ENCODE measurements at places on chromosomes 2 and 18.
A peak's percentile ranks its signal among the peaks of the same experiment; 100 is the strongest.

DNA sequence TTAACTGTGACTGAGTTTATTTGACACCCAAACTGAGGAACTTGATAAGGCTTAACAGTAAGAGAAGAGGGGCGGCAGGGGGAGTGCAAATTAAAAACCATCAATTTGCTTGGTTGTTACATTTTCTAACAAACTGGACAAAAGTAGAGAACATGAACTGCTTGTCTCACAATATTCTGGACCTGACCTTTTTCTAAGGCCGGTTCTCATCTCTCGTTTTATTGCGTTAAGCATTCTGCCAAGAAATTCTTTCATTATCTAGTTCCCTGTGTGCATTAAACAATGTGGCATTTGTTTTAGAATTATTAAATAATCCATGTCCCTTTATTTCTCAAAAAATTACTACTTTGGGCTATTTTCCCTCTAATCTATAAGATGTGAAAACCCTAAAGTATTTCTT, 565.2 kb upstream of the PKDCC start:
- no peak for DNase-seq

GRCh38 chr2:69989009-69989408, 27.6 kb upstream of the ASPRV1 start:
- no peak for DNase-seq

DNA sequence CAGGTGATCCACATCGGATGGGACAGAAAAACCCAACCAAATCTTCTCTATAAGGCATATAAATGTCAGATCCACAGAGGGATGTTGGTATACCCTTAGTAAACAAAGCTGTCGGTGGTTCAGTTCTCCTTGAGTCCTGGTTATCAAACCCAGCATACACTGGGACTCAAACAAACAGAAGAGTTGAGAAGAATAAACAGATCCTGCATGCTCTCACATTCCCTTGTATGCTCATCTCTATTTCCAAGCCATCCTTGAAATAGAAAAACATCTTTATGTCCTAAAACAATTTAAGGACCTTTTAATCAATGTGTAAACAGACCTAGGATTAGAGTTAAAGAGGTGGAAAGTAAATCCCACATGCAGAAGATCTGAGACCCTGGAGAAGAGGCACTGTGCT, 19.8 kb upstream of the HK2 start:
- DNase-seq = no peak

DNA sequence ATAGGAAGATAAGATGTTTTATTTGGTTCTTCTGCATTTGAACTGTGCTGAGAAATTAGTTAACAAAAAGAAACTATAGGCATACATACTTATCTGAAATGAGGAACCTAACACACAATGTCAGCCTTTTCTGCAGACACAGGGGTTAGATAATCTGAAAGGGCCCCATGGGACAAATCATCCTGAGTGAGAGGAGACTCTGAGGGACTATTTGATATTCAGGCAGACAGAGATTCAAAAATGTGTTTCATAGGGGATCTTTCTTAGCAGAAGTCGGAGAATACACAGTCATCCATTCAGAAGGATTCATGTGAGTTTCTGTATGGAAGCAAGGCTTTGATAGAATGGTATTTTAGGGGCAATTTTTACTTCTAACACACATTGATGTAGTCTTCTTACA, 79.1 kb downstream of the NCKAP5 start:
- no peak for DNase-seq

DNA sequence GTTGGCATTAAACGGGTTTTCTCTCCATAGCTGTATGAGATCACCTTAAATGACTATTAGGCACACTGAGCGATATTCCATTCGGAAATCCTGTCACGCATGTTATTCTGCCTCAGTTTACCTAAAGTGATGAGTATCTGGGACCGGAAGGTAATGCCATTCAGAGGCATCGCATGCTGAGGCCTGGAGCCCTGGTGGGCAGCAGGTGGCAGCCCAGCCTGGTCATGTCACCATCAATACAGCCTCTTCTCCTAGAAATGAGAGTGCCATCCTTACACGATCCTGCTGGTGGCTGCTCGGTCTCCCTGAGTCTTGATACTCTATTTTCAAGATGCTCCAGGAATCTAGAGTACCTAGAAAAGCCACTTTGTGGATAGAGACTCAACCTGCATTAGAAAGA, 119.8 kb downstream of the EIPR1 start:
- no peak for DNase-seq

GRCh38 chr2:69701100-69701945, 40.6 kb upstream of the ANXA4 start:
- DNase-seq = no peak

DNA sequence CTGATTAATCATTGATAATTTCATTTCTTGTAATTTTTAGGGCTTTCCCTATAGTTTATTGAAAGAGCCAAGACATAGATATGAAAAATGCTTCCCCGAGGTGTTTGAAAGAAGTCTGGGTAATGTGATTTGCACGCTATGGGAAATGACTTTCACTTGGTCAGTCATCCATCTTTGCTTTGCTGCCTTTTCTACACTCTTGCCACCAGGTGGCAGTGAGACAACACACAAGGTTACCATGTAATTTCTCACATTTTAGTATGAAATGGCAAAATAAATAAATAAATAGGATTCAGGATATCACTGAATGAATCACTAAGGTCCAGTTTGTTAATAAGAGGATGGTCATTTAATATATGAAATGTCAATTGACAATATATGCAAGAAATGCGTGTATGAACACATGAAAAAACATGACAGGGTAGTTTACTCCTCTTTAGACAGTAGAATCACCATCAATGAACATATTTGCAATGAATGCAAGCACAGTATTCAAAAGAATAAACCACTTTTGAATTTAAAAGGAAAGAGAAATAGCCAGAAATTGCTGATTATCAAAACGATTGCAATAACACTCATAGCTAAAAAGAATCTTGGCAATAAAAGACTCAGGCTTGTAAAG, 52.2 kb upstream of the KCNH7 start:
- DNase-seq = no peak

- DNase-seq = no peak
These were observed 103.4 kb downstream of the ZFP36L2 start for GRCh38 chr2:43123028-43123427.

GRCh38 chr2:152493945-152494528, 159.1 kb downstream of the FMNL2 start:
- no peak for DNase-seq

DNA sequence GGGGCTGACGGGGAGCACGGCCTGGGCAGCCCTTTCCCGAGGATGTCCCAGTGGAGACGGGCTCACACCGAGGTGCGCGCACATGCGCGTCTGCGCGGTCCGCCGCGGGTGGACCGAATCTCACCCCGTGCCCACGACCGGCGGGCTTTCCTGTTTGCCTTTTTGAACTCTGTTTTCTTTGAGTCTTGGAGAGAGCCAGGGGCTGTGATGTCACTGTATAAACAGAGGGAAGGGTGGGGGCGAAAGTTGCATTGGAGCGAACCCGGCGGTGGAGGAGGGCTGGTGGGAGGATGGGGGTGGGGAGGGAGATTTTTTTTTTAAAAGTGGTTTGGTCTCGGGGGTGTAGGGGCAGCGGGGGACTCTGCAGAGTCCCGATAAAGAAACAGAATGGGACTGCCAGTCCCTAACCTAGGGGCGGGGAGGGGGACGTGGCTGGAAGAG, 141.2 kb upstream of the CTAGE1 start:
- no peak for DNase-seq

DNA sequence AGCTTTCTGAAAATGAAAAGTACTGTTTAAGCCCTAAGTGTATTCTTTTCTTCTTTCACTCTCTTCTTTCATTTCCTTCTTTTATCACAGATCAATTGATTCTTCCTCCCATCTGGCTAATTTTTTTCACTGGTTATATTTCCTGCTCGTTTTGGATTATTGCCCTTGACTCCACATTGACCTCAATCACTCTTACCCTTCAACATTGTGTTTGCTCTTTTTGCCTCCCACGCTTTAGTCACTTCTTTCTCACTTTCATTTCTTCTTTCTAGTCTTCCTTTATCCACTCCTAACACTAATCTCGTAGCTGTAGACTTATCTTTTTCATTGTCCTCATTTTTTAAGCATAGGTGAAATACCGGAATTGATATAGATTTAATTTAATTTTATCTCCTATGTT, 320.3 kb upstream of the VRK2 start:
- no peak for DNase-seq

- DNase-seq = no peak
These were observed 129.4 kb upstream of the NCK2 start for GRCh38 chr2:105615305-105615704.

DNA sequence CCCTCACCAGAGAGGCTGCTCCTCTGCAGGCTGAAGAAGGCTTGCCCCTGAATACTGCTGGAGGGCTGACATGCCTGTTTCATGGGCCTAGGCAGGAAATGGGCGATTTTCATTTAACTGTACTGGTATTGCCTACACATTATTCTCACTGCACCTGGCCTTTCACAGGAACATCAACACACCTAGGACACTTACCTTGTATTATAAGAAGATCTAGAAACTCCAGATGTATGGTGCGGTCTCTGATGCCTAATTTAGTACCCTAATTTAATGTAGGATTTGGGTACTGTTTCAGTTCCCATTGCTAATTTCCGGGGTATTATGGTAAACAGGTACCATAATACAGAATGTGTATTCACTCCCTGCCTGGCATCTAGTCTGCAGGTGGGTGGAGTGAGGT, 146.0 kb downstream of the MYO1B start:
- DNase-seq = no peak

DNA sequence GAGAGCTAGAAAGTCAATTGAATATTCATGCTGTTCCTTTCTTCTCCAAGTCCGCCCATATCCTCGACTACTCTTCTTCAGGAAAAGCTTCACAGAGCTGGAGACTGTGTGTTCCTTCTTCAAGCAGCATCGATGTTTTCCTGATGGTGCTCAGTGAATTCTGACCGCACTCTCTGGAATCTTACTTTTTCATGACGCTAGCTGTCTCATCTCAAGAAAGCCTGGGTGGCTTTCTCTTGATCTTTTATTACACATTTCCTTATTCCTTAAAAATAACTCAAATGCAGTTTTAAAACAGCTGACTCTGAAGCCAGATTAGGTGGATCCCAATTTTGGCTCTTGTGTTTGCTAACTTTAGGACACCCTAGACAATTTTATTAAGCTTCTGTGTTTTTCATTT, 1245.1 kb upstream of the LRRTM1 start:
- no peak for DNase-seq

- no peak for DNase-seq
These were observed 71.7 kb upstream of the CDCA7 start for GRCh38 chr2:173282795-173283545.

DNA sequence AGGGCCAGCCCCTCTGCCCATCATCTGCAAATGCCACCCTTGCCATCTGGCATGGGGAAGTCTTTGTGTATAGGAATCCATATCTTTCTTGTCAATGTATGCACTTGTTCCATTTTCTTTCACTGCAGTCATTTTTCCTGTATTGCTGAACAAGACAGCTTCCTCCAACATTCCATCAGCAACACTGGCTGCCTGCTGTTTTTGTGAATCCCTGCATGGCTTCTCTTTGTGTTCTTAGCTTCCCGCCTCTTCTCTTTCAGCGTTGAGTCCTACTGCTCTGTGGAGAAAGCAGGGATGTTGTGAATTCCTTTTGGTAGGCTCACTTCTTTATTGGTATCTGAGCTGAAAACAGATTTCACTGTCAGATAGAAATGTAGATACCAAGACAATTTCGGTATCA, 150.0 kb downstream of the LPIN1 start:
- no peak for DNase-seq

GRCh38 chr2:208799397-208799796, 392.8 kb downstream of the PTH2R start:
- DNase-seq = no peak

DNA sequence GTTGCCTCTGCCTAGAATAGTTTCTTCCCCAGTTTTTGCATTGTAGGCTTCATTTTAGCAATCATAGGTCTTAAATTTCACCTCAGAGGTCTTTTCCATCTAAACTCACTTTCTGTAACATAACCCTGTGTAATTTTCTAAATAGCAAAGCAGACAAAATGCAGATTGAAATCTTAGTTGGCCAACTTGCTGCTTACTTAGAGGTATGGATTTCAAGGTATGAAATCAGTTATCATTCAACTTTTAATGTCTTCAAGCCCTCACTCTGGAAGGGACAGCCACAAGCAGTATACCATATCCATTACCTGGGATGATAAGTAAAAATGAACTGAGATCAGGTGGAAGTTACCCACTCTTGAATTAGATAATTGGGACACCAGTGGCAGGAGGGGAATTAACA, 3.9 kb downstream of the CCDC121 start:
- no peak for DNase-seq

DNA sequence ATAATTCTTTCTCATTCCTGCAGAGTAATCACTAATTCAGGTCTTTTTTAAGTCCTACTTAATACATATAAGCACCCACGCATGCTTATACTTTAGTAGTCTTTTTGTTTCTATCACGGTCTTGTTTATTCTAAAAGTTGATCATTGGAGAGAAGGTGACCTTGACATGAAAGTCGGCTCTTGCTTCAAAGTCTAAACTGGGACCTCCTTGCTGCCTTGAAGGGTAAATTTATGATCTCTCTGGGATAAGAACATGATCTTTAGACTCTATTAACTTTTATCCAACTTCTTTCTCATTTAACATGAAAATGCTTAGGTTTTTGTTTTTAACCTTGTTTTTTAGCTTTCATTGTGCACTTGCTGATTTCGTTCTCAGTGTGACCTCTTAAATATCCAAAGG, 792.3 kb downstream of the DPP10 start:
- no peak for DNase-seq

- no peak for DNase-seq
These were observed 38.7 kb upstream of the POMC start for GRCh38 chr2:25207078-25207545.

- DNase-seq = no peak
These were observed 798.0 kb upstream of the RAB6C start for GRCh38 chr2:129181433-129181832.

DNA sequence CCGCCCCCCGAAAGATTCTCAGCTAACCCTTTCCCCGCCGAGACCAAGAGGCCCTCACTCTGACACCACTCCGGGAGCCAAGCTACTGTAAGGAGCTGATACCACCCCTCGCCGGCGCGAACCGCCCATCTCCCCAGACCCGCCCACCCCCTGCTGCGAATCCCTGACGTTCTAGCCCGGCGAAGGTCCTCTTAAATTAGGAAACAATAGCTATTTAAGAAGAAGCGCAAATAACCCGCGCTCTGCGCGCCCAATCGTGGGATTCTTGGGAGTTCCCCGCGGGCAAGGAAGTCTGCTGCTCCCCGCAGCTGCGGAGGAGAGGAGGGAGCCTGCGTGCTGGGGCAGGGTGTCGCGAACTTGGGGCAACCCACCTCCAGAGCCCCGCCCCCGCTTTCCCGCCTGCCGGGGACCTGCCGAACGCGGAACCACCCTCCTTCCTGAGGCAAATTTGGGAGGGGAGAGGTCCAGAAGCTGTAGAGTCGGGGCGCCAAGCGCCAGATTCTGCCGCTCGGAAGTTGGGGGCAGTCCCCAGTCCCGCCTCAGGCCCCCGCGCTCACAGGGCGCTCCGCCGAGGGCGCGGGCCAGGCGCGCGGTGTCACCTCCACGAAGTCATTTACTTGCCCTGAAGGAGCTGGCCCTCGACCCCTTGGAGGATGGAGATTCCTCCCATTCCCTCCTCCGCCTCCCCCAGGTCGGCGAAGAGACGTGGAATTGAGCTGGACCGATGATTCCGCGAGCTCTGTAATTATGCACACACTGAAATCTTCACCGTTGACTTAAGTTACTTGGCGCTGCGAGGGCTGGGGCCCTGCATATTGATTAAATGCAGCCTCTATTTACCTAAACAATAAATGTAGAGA, 8.4 kb upstream of the SP9 start:
- DNase-seq = peak; percentile 40

Measured in CD4-positive, alpha-beta T cell treated with Interleukin-17A for 4 hours (primary cell).